Small intestine (tissue), 16 donors: ENCODE measurements at places on chromosomes 7 and 10. TPM values are rescaled to one million over a fixed set of nuclear protein-coding genes. Genes with fewer than 3 reads are reported as not detected.

The GHRHR gene
- polyA plus RNA-seq: not detected

The ZNF485 gene
- 0.81 TPM for polyA plus RNA-seq

The CDHR1 gene
- not detected for polyA plus RNA-seq

The OR2A42 gene
- not detected for polyA plus RNA-seq

The TFR2 gene
- not detected for polyA plus RNA-seq

The ASIC3 gene
- polyA plus RNA-seq: 10.7 TPM

The GPR15LG gene
- 48.6 TPM for polyA plus RNA-seq

The NEUROG3 gene
- 5.3 TPM for polyA plus RNA-seq

The SPDYE11 gene
- polyA plus RNA-seq: not detected

The ANKRD30A gene
- polyA plus RNA-seq: 0.19 TPM

The TRPV5 gene
- not detected for polyA plus RNA-seq

The MCU gene
- polyA plus RNA-seq: 45.0 TPM

The SLC39A12 gene
- polyA plus RNA-seq: 0.01 TPM

The PLXNA4 gene
- polyA plus RNA-seq: under 0.01 TPM

The STX1A gene
- 9.5 TPM for polyA plus RNA-seq

The ANXA8 gene
- 0.09 TPM for polyA plus RNA-seq

The NANOS1 gene
- polyA plus RNA-seq: not detected

The EZH2 gene
- polyA plus RNA-seq: 5.6 TPM

The GIMAP6 gene
- 28.1 TPM for polyA plus RNA-seq

The CALCR gene
- not detected for polyA plus RNA-seq

The DRGX gene
- not detected for polyA plus RNA-seq

The CUBN gene
- polyA plus RNA-seq: 0.18 TPM

The OR6V1 gene
- not detected for polyA plus RNA-seq

The PARP12 gene
- polyA plus RNA-seq: 98.6 TPM

The TMEM229A gene
- 14.0 TPM for polyA plus RNA-seq

The SLC26A4 gene
- polyA plus RNA-seq: 0.30 TPM

The GRID2IP gene
- 0.34 TPM for polyA plus RNA-seq

The ZPBP gene
- polyA plus RNA-seq: not detected

The LIPF gene
- polyA plus RNA-seq: not detected

The FAM131B gene
- polyA plus RNA-seq: not detected

The EBLN1 gene
- polyA plus RNA-seq: not detected

The AOAH gene
- 4.1 TPM for polyA plus RNA-seq

The CRTAC1 gene
- not detected for polyA plus RNA-seq

The MYH16 gene
- polyA plus RNA-seq: not detected

The TNS3 gene
- polyA plus RNA-seq: 24.9 TPM

The EIF5AL1 gene
- polyA plus RNA-seq: 0.22 TPM

The OGDHL gene
- 2.5 TPM for polyA plus RNA-seq

The HOXA7 gene
- polyA plus RNA-seq: 16.9 TPM

The AMPH gene
- 2.7 TPM for polyA plus RNA-seq

The PIK3CG gene
- polyA plus RNA-seq: 1.1 TPM

The SPDYE5 gene
- not detected for polyA plus RNA-seq

The UBE2D1 gene
- 7.8 TPM for polyA plus RNA-seq

The GTF2IRD1 gene
- 55.2 TPM for polyA plus RNA-seq

The TMEM178B gene
- polyA plus RNA-seq: not detected

The PRSS37 gene
- 0.38 TPM for polyA plus RNA-seq

The GRM3 gene
- polyA plus RNA-seq: not detected

The STAG3 gene
- 9.6 TPM for polyA plus RNA-seq

The SLIT1 gene
- 0.40 TPM for polyA plus RNA-seq

The PILRA gene
- polyA plus RNA-seq: 3.6 TPM
